AG09309 (cell line): ENCODE measurements at places on chromosomes 6 and 20.

- no peak for DNase-seq
Measured at GRCh38 chr20:63322146-63322932, 29.4 kb downstream of the COL20A1 start.

- no peak for DNase-seq
Measured at GRCh38 chr6:113006494-113006893, 659.4 kb downstream of the RFPL4B start.

GRCh38 chr6:44176762-44177509 lies 18.3 kb downstream of the CAPN11 start:
- no peak for DNase-seq

DNA sequence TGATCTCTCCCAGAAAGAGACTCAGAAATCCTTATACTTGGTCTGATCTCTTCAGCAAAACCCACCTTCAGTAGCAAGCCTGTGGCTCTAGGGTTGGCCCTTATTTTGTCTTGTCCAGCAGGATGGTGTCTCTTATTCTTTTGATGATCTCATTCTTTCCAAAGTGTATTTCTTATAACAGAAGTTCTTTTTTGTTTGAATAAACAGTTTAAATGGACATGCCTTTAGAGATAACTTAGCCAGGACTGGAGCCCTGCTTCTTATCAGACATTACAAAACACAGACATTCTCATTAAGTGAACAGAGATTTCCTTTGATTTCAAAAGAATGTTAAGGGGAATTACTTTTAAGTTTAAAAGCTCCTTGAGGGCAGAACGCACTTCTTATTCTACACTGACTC lies 31.7 kb downstream of the KCNS1 start:
- no peak for DNase-seq

- DNase-seq: no peak
Measured at GRCh38 chr20:59074456-59074855, 31.9 kb upstream of the PRELID3B start.

GRCh38 chr20:63580796-63581461 lies 6.9 kb upstream of the HELZ2 start:
- peak; percentile 13 for DNase-seq
